Stimulated activated CD4-positive, alpha-beta T cell treated with anti-CD3 and anti-CD28 coated beads, Interleukin-15, amount 100 ng/mL, for 24 hours (primary cell): ENCODE measurements at places on chromosomes 7 and 10.
A peak's percentile ranks its signal among the peaks of the same experiment; 100 is the strongest.

- no peak for DNase-seq
Measured at GRCh38 chr7:82106201-82106600, 336.4 kb upstream of the HGF start.

GRCh38 chr10:113292743-113293142, 260.1 kb upstream of the HABP2 start:
- no peak for DNase-seq

GRCh38 chr7:42485301-42485766, 248.3 kb upstream of the GLI3 start:
- no peak for DNase-seq

- no peak for DNase-seq
Measured at GRCh38 chr7:83502636-83503035, 146.3 kb downstream of the SEMA3E start.

DNA sequence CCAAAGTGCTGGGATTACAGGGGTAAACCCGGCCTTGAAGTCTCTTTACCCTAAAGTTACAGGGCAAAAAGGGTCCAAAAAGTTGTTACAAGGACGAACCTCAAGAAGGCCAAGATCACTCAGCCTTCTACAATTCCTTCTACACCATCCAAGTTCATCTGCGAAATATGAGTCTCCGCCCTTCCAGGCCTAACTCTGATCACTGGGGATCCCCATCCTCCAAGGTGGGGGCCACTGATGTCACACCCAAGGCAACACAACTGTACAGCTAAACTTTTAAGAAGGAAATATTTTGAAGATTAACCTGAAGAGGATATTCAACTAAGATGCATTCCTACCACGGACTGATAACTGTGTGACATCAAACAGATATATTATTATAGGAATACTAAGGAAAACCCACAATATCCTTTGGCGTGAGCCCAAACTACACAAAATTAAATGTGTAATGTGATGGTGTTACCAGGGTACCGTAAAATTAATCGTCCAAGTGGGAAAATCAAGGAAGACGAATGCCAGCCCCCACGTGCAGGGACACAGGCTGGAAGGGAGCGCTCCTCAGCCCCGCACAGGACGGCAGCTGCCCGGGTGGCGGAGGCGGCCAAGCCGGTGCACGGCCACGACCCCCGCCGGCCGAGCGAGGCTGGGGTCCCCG, 1.0 kb downstream of the PAXIP1 start:
- peak; percentile 40 for DNase-seq

DNA sequence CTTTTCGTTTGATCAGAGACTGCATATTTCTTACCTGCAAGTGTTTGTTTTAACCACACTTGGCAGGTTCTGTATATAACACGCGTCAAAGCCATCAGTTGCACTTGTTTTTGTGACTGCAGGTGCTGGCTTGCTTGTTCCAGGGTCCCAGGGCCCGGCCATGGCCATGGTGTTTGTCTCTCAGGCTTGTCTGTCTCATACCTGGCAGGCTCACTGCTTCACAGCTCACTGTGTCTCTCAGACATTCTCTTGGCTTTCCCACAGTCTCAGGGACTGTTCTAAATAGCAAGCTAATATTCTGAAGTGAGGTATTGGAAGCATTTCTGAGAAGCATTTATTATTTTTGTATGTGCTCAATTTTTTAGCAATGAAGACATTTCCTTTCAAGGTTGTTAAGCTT, 46.9 kb downstream of the GPR141 start:
- no peak for DNase-seq

DNA sequence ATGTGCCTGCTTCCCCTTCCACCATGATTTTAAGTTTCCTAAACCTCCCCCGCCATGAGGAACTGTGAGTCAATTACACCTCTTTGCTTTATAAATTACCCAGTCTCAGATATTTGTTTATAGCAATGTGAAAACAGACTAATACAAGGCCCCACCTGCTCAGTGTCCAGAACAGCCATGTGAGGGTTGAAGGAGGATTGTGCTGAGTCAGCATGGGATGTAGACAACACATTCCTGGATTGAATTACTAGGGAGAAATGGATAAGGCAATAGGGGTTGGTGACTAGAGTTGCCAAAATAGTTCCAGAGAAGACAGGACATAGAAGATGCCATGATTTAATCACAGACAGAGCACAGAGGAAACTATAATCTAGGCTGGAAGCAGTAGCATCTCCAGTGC, 270.3 kb downstream of the GFRA1 start:
- no peak for DNase-seq

- DNase-seq, result no peak
Measured at GRCh38 chr7:158237672-158238335, 349.8 kb downstream of the PTPRN2 start.

GRCh38 chr10:47452495-47453140, 31.3 kb downstream of the ANXA8 start:
- no peak for DNase-seq

- no peak for DNase-seq
Measured at GRCh38 chr7:155674556-155674955, 30.1 kb downstream of the RBM33 start.

DNA sequence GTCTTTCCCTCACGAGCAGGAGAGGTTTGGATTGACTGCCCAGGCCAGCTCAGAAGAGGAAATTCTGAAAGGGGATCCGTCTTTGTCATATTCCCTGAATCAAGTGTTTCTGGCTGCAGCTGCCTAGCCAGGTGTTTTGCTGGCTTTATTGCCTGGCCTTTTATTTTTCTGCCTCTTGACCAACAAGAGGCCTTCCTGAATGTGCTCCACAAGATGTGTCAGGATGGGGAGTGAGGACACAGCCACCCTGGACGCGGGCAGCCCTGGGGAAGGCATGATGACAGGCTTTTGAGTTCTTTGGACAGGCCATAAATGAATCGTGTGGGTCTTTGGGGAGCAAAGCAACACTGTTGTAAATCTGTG, 163.6 kb downstream of the CAMK1D start:
- no peak for DNase-seq

GRCh38 chr10:129646973-129647372, 179.9 kb downstream of the MGMT start:
- DNase-seq, result no peak

DNA sequence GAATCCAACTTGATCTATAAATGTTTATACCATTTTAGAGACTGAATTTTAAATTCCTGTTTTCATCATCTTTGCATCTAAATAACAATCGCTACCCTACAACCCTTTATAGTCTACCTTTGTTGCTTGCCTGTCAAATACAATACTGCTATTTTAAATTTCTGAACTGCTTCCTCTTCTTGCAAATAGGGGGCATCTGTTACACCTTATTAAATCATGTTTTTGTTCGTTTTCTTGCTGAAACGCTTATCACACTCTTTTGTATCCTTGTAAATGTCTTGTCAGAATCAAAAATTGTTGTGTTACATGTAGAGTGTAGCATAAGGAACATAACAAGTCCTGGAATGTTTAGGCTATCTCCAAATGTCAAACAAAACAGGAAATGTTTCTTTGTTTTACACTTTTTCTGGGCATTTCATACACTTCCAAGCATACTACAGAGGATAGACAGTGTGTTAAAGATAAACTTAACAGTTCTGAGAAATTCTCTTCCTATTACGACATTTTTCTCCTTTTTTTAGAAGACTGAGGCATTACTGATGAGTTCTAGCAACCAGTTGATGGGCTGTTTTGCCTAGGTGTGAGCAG, 281.3 kb downstream of the GPR158 start:
- no peak for DNase-seq

DNA sequence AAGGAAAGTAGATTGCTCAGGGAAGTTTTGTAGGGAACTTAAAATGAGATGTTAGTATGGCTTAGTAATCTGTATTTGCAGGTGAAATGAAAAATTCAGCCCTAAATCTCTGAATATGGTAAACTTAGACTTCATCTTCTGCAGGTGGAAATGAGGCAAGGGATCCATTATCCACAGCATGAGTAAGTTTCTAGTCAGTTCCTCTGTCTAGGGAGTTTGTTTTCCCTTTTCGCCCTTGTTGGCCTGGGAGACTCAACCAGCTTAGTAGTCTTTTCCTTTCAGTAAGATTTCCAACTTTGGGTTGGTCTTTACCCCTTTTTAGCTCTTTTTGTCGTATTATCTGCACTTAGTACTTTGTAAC, 65.6 kb downstream of the ZEB1 start:
- no peak for DNase-seq
